A549 treated with Mapracorat at 1 μM for 4 hours (cell line): ENCODE measurements at places on chromosomes 2 and 18. TPM values are rescaled to one million over a fixed set of nuclear protein-coding genes. Genes with fewer than 3 reads are reported as not detected.

Gene LRRFIP1
- 69.5 to 94.5 TPM (median 87.6 TPM) in 5 replicates for total RNA-seq

Gene CDH19
- total RNA-seq, result 0.37 to 1.0 TPM (median 0.94 TPM) in 5 replicates

Gene MYL12A
- 283 to 336 TPM (median 329 TPM) in 5 replicates for total RNA-seq

Gene DTNA
- total RNA-seq, result 0.09 to 0.22 TPM (median 0.15 TPM) in 4 of 5 replicates, not detected in the other

Gene LCT
- total RNA-seq, result 0.05 to 0.06 TPM in 2 of 5 replicates, not detected in the others

Gene UGT1A10
- total RNA-seq, result 0.06 TPM in 1 of 5 replicates, not detected in the others

Gene BCL2
- total RNA-seq, result 0.38 to 0.67 TPM (median 0.53 TPM) in 5 replicates

Gene PDE1A
- total RNA-seq, result 0.11 to 0.15 TPM (median 0.12 TPM) in 4 of 5 replicates, not detected in the other

Gene HAAO
- total RNA-seq, result not detected in 5 replicates

Gene CCBE1
- 7.3 to 16.3 TPM (median 13.3 TPM) in 5 replicates for total RNA-seq

Gene SULT1C4
- total RNA-seq, result not detected in 5 replicates

Gene MAL
- total RNA-seq, result 0.12 to 0.21 TPM in 2 of 5 replicates, not detected in the others

Gene MOGAT1
- not detected in 5 replicates for total RNA-seq

Gene PRKAG3
- total RNA-seq, result not detected in 5 replicates

Gene HOXD13
- 0.12 to 0.30 TPM (median 0.22 TPM) in 5 replicates for total RNA-seq

Gene MGAT5
- 13.0 to 17.7 TPM (median 15.7 TPM) in 5 replicates for total RNA-seq

Gene SPATA3
- total RNA-seq, result not detected in 5 replicates

Gene PLGLB2
- 0.19 to 0.35 TPM (median 0.27 TPM) in 4 of 5 replicates, not detected in the other for total RNA-seq

Gene MPP4
- total RNA-seq, result 0.09 to 0.10 TPM in 2 of 5 replicates, not detected in the others

Gene TRIM43
- not detected in 5 replicates for total RNA-seq

Gene SPOPL
- 5.6 to 9.8 TPM (median 7.1 TPM) in 5 replicates for total RNA-seq

Gene IMPA2
- total RNA-seq, result 61.4 to 90.5 TPM (median 86.8 TPM) in 5 replicates

Gene ALLC
- total RNA-seq, result 0.07 TPM in 1 of 5 replicates, not detected in the others

Gene SUMO1
- 135 to 179 TPM (median 140 TPM) in 5 replicates for total RNA-seq

Gene VWA3B
- total RNA-seq, result 0.33 to 0.80 TPM (median 0.37 TPM) in 3 of 5 replicates, not detected in the others

Gene GRP
- total RNA-seq, result not detected in 5 replicates

Gene CENPA
- 40.4 to 56.5 TPM (median 52.3 TPM) in 5 replicates for total RNA-seq

Gene ZAP70
- total RNA-seq, result 0.27 TPM in 1 of 5 replicates, not detected in the others
